ENCODE measurements at places on chromosomes 7 and 10.

GRCh38 chr10:15427843-15428414 is 56.8 kb upstream of the FAM171A1 start:
- no peak for DNase-seq

- DNase-seq: no peak
Observed at GRCh38 chr7:56078196-56078595, 14.1 kb downstream of the SUMF2 start.

DNA sequence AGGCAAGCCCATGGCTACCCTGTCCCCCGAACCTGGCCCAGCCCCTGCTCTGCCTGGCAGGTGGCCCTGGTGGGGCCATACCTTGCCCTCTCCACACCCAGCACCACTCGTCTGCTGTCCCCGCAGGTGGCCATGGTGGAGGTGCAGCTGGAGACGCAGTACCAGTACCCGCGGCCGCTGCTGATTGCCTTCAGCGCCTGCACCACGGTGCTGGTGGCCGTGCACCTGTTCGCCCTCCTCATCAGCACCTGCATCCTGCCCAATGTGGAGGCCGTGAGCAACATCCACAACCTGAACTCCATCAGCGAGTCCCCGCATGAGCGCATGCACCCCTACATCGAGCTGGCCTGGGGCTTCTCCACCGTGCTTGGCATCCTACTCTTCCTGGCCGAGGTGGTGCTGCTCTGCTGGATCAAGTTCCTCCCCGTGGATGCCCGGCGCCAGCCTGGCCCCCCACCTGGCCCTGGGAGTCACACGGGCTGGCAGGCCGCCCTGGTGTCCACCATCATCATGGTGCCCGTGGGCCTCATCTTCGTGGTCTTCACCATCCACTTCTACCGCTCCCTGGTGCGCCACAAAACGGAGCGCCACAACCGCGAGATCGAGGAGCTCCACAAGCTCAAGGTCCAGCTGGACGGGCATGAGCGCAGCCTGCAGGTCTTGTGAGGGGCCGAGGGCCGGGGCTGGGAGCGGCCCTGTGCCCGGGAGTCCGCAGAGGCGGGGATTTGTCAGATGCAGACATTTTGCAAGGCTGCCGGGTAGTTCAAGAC is 13.2 kb downstream of the ORAI2 start:
- DNase-seq: no peak

GRCh38 chr10:51876503-51876902 is 177.1 kb upstream of the CSTF2T start:
- DNase-seq: no peak

GRCh38 chr7:30702200-30702599 is 19.9 kb upstream of the CRHR2 start:
- DNase-seq: no peak

Data from endodermal cell (in vitro differentiated cells).